GM23338 (cell line): ENCODE measurements at places on chromosomes 7 and 10.

- DNase-seq, result peak; percentile 28
These were observed 139.5 kb upstream of the PRKCQ start for GRCh38 chr10:6719561-6719960.

- no peak for DNase-seq
These were observed 112.1 kb downstream of the SGMS1 start for GRCh38 chr10:50511492-50512213.

GRCh38 chr10:64476506-64476905 is 955.3 kb downstream of the REEP3 start:
- no peak for DNase-seq

GRCh38 chr10:75468612-75469005 is 37.2 kb downstream of the LRMDA start:
- DNase-seq, result no peak

DNA sequence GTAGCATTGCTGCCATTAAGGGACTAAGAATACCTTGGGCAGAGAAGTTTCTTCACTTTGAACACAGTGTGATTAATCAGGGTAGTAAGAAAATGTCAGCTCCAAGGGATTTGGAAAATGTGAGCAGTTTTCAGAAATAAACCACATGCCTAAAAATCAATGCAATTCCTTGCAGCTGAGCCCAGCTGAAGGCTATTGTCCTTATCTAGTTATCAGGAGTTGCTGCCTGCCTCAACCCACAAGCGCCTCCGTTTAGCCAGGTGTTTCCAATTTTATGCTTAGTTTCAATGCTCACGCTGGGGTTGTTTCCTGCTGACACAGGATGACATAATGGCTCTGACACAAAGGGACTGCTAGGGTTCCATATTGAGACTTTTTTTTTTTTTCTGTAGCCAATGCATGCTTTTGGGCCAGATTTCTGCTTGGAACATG is 132.3 kb upstream of the ANK3 start:
- DNase-seq, result peak; percentile 50

- no peak for DNase-seq
These were observed 4.2 kb downstream of the KBTBD2 start for GRCh38 chr7:32887395-32887794.

DNA sequence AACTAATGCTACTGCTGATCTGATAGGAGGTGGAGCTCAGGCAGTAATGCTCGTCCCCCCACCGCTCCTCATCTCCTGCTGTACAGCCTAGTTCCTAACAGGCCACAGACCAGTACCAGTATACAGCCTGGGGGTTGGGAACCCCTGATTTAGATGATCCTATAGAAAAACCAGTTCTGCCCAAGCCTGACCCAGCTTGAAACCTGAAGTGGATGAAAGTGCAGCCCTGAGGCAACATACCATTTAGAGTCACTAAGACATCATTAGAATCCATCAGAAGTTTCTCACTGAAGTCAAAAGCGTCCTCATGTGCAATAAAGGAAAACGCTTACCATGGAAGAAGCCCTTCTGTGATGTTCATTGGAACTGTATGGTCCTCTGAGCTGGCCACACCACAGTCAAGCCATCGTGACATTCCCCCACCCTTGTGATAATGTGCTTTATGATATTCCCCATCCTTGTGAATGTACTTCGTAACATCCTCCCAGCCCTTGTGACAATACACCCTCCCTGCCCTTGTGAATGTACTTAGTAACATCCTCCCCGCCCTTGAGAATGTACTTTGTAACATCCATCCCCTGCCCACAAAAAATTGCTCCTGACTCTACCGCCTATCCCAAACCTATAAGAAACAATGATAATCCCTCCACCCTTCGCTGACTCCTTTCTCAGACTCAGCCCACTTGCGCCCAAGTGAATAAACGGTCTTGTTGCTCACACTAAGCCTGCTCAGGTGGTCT is 65.9 kb upstream of the HECTD2 start:
- DNase-seq, result no peak

DNA sequence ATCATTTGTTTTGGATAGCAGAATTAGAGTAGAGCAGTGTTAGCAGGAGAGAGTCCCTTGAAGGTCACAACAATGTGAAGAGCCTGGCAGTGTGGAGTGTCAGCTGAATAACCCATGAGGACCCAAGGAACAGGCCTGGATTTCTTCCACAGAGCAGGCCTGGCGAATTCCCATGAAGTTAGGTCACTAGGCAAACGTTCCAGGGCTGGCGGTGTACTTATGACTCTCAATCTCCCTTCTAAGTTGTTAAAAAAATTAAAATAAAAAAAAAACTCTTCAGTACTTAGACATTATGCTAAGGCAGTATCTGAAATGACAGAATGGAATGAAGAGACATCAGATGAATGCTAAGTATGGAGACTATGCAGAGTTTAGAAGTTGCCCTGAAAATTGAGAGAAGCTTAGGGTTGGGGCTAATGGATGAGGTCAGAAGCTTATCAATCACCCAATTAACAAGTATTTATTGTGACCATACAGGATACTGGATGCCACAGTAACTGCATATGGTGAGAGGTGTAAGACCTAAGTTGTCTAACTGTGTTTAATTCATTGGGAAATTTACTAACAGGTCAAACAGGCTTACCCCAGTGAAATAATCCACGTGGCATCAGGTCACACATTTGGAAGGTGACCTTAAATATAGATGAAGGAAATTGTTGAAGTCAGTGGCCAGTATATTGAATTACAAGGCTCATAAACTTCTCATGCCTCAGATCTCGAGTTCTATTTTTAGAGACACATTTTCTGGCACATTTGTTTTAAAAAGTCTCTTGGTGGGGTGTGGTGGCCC is 126.2 kb upstream of the NRP1 start:
- no peak for DNase-seq

GRCh38 chr10:110067960-110068770 is 60.4 kb downstream of the ADD3 start:
- DNase-seq, result peak; percentile 37

GRCh38 chr7:68491523-68492358 is 1106.5 kb upstream of the AUTS2 start:
- DNase-seq, result no peak

DNA sequence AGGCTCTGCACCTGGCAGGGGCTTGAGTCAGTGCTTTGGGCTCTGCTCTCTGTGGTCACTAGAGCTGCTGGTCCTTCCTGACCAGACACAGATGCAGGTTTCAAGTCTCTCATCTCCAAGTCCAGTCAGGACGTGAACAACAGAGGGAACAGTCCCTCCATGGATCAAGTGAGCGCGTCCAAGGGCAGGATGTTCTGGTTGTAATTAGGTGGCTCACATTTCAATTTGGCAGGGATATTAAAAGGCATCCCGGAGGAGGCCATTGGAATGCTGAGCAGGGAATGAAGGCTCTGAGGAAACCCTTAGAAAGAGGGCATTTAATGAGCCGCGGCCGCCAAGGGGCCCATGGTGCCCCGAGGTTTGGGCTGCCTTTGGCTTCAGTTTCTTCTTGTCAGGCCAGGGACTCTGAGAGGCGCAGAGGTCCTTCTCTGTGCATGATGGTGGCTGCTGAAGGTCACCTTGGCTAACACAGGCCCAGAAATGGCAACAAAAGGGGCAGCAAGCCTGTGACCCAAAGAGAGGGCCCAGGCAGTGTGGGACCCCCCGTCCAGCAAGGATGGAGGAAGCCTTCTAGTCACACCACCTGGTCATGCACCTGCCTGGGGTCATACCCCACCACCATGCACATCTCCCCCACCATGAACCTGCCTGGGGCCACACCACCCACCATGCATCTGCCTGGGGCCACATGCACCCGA is 30.7 kb upstream of the INPP5A start:
- no peak for DNase-seq

GRCh38 chr7:72435925-72436480 is 23.9 kb upstream of the CALN1 start:
- DNase-seq, result no peak

DNA sequence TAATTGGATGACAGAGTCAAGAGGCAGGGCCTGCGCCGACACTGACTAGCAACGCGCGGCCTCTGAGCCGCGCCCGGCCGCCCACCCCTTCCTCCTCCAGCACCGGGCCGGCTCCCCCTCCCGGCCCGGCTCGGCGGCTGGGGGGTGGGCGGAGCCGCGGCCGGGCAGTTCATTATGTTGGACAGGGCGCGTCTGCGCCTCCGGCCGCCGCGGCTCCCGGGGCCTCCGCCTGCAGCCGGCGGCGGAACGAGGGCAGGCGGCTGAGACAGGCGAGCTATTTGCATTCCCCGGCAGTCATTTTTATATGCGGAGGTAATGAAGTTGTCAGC is 106.7 kb downstream of the SNX10 start:
- DNase-seq, result peak; percentile 83

GRCh38 chr10:37713132-37713501 is 144.3 kb downstream of the ZNF248 start:
- no peak for DNase-seq

- DNase-seq, result no peak
These were observed 44.2 kb upstream of the FRMD4A start for GRCh38 chr10:14374745-14375445.

DNA sequence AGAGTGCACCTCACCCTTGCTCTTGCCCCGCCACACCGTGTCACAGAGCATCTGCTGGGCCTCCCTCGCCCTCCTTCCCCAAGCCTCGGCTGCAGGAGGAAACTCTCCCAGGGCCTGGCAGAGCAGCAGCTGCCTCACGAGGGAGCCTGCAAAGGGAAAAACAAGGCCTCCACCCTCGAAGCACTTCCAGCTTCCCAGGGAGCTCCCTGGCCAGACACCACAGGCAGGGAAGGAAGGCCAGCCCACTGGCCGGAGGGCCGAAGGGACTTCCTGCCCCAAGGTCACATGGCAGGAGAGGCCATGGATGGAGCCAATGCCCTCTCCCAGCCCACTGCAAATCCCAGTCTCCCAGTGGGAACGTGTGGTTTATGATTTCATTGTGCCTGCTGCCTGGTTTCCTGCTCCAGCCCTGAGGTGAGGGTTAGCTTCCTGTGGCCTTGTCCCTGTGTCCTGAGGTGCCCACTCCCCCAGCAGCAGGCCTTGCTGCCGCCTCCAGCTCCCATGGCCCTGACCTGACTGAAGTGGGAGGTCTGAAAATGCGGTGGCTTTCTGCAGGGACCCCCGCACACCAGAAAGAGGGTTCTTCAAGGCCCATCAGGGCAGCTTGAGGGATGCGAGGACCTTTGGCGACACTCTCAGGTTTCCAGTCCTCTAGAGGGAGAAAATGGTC is 100.5 kb upstream of the PPIF start:
- DNase-seq, result no peak

DNA sequence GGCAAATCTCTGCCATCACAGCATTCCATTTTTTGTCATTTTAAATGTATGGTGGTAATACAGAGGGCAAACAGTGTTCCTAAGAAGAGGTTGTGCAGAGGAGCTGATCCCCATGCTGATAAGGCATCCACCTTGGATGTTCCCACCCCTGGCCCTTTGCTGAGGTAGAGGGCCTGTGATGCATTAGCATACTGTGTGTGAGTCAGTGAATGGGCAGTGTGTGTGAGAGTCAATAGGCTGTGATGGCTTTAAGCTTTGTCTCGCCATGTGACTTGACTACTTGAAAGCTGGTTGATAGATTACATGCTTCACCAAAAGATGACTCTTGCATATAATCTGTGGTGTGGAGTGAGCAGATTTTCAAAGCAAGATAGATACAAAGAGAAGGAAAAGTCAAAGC is 81.3 kb downstream of the INSYN2A start:
- no peak for DNase-seq

GRCh38 chr10:34488476-34489130 is 326.5 kb downstream of the PARD3 start:
- no peak for DNase-seq

- no peak for DNase-seq
These were observed 23.5 kb upstream of the GPR141 start for GRCh38 chr7:37659971-37660565.

DNA sequence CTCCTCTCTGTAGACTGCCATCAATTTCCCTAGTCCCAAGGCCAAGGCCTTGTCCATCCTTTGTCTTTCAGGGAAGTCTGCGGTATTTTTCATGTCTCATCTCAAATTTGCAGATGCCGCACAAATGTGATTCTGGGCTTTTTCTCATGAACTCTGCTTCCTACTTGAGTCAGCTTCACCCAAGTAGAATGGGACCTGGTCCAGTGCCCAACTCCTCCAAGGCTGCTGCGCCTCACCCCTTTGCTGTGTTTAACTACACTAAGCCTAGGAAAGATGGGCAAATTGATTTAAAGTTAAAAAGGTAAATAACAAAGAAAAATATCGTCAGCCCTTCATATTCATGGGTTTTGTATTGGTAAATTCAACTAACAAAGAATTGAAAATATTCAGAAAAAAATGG is 1092.6 kb upstream of the AUTS2 start:
- no peak for DNase-seq

GRCh38 chr10:2950546-2950945 is 116.8 kb upstream of the PFKP start:
- no peak for DNase-seq

DNA sequence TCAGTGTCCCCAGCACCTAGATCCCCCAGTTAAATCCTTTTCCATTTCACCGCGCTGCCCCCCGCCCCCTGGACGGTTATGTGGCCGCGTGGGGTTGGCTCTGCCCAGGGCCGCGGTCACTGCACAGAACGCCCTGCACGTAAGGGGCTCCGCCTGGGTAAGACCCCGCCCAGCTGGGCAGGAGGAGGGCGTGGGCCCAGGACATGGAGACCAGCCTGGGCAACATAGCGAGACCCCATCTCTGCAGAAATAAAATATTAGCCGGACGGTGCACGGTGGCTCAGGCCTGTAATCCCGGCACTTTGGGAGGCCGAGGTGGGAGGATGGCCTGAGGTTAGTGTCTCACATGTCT is 650 bp upstream of the ZFAND2A start:
- peak; percentile 28 for DNase-seq

- no peak for DNase-seq
These were observed 31.1 kb upstream of the RHBDD2 start for GRCh38 chr7:75847707-75848106.

DNA sequence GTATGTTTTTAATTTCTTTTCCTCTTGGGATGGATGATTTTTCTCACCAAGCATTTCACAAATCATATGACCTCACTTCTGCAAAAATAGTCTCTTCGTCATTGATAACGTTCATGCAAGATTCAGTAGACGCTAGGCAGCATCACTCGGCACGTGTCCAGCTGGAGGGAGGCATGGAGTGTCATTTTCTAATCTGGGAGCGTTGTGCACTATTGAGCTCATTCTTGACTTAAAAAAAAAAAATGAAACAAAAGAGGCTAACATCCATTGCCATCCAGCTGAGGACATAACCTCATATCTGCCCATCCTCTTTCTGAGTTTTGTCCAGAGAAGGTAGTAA is 56.2 kb downstream of the COL17A1 start:
- no peak for DNase-seq

DNA sequence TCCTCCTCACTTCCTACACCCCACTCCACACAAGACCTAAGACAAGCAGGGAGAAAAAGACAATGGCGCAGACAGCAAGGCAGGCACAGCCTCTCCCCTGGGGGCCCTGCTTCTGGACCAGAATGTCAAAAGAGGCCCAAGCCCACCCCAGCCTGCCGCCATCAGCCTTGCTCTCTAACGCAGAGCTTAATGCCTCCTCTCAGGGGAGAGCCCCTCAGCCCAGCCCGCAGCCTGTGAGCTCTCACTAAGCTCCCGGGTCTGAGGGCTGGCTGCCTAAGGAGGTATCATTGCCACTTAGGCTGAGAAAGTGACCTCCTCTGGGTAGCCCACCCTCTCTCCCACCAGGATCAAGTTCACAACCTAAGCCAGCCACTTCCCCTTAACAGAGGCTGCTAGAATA is 16.7 kb downstream of the SLIT1 start:
- DNase-seq, result no peak
